Right lobe of liver (tissue), 6 donors: ENCODE measurements at places on chromosomes 3 and 15.

GRCh38 chr3:138366006-138366759 is 17.8 kb downstream of the MRAS start:
- no peak overlapping the region for H3K4me3 ChIP-seq
- H3K27me3 ChIP-seq, result no peaks in the 10 kb centered on the region
- no peaks in the 10 kb centered on the region for H3K36me3 ChIP-seq
- no peak overlapping the region for H3K27ac ChIP-seq

GRCh38 chr3:172814738-172815137 is 64.2 kb downstream of the ECT2 start:
- no peaks in the 10 kb centered on the region for H3K36me3 ChIP-seq
- H3K27ac ChIP-seq, result no peak overlapping the region
- no peak overlapping the region for H3K4me3 ChIP-seq
- H3K4me1 ChIP-seq, result no peaks in the 10 kb centered on the region
- no peaks in the 10 kb centered on the region for H3K27me3 ChIP-seq

GRCh38 chr3:124094496-124094895 is 102.6 kb upstream of the ROPN1 start:
- no peaks in the 10 kb centered on the region for H3K4me1 ChIP-seq
- H3K27me3 ChIP-seq, result no peaks in the 10 kb centered on the region
- H3K4me3 ChIP-seq, result no peak overlapping the region
- H3K36me3 ChIP-seq, result no peaks in the 10 kb centered on the region

DNA sequence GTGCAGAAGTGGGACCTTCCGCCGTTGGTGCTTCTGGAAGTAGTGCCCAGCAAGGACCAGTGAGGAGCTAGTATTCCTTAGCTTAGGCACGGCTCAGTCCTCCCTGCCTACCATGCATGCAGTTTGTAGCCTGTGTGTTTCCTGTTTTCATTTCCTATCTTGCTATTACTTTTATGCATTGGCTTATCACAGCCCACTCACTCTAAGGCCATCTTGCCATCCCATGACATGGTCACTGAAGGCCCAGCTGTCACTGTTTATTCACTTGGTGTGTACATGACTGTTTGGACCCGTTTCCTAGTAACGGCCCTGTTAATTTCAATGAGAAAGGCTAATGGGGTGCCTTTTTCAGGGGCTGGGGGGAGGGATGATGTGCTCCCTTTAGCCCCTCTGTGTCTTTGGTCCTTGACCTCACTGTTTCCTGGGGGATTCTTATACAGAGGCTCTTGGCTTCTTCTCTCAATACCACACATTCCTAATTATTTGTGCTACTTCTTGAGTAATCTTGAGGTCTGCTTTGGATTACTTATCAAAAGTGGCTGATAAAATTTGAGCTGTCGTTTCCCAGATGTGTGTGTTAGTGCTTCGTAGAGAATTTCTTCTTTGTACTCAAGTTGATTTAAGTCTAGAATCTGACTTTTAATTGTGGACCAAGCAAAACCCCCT is 24.5 kb upstream of the TRAK1 start:
- H3K27me3 ChIP-seq, result no peaks in the 10 kb centered on the region
- H3K27ac ChIP-seq, result peak overlapping the region; percentile 9
- no peak overlapping the region for H3K4me3 ChIP-seq
- H3K4me1 ChIP-seq, result peaks cover 13% of the 10 kb centered on the region

GRCh38 chr3:124664804-124665203 is 65.4 kb upstream of the UMPS start:
- H3K4me1 ChIP-seq, result peaks cover 46% of the 10 kb centered on the region
- H3K27me3 ChIP-seq, result no peaks in the 10 kb centered on the region
- DNase-seq, result peak; percentile 83
- no peak overlapping the region for H3K4me3 ChIP-seq
- H3K36me3 ChIP-seq, result no peaks in the 10 kb centered on the region

DNA sequence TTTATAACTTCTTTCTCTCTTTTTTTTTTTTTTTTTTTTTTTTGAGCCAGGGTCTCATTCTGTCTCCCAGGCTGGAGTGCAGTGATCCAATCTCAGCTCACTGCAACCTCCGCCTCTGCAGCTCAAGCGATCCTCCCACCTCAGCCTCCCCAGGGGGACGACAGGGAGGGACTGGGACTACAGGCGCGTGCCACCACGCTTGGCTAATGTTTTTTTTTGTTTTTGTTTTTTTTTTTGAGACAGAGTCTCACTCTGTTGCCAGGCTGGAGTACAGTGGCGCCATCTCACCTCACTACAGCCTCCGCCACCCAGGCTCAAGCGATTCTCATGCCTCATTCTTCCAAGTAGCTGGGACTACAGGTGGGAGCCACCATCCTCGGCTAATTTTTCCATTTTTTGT is 17.7 kb upstream of the PRKCI start:
- H3K4me1 ChIP-seq, result no peaks in the 10 kb centered on the region
- no peaks in the 10 kb centered on the region for H3K36me3 ChIP-seq
- no peak for DNase-seq

DNA sequence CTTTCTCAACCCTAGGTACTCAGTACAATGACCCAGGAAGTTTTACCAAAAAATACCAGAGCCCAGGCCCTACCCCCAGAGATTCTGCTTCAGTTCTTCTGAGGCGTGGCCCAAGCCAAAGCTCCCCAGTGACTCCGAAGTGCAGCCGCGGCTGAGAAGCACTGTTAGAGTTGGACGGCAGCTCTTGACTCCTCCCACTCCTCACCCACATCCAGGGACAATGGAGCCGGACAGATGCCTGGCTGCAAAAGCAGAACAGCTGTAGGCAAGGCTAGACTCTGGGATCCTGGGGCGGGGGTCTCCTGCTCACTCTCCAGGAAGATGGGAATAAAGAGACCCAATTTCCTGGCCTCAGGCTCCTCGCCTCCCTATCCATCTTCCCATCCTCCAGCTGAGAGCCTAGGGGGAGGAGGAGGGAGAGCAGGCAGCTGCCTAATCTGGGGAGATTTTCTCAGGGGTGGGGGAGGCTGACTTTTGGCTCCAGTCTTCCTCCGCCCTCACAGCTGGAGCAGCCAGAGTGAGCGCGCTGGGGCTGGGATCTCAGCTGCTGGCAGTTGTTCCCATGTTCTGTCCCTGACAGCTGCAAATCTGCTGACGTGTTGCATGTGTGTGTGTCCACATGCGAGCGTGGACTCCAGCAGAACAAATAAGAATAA is 223.8 kb downstream of the OPA1 start:
- no peaks in the 10 kb centered on the region for H3K27me3 ChIP-seq
- H3K27ac ChIP-seq, result no peak overlapping the region
- no peaks in the 10 kb centered on the region for H3K4me1 ChIP-seq
- DNase-seq, result peak; percentile 60
- H3K4me3 ChIP-seq, result no peak overlapping the region

DNA sequence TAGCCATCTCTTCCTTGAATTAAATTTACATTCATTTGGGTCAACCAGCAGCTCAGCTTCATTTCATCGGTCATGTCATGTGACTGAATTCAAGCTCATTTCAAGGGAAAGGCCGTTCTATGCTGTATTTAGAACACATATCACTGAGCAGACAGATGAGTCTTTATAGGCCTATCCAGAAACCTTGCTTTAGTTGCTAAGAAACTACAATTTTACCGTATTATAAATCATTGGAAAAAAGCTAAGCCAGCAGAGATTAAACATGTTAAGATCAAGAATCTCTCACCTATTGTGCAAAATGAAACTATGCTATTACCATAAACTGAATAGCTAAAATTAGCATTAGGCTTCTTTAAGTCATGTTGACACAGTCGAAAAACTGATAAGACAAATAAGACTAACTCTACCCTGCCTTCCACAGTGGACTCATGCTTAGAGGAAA is 2.2 kb downstream of the NPTN start:
- H3K4me1 ChIP-seq, result no peaks in the 10 kb centered on the region
- peak overlapping the region; percentile 28 for H3K27ac ChIP-seq
- no peak overlapping the region for H3K4me3 ChIP-seq
- no peaks in the 10 kb centered on the region for H3K36me3 ChIP-seq
- DNase-seq, result no peak

DNA sequence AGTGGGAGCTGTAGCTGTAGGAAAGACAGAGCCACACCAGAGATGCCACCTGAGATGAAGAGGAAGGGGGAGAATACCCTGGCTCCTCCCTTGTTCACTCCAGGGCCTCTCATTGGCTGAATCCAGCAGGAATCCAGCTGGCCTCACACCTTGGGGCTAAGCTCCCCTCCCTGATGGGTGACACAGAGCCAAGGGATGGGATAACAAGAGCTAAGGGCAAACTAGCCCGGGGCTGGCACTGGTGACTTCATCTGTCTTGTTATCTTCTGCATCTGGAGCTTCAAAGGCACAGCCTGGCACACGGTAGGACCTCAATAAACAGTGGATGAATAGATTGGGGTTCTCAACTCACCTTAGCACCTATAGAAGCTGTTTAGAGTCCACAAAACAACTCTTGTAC is 13.8 kb upstream of the GATA2 start:
- DNase-seq, result peak; percentile 28
- H3K36me3 ChIP-seq, result no peaks in the 10 kb centered on the region
- H3K4me1 ChIP-seq, result no peaks in the 10 kb centered on the region
- no peak overlapping the region for H3K4me3 ChIP-seq
- no peaks in the 10 kb centered on the region for H3K27me3 ChIP-seq
- no peak overlapping the region for H3K27ac ChIP-seq

GRCh38 chr3:177196008-177196455 is 1.2 kb downstream of the TBL1XR1 start:
- peaks cover 17% of the 10 kb centered on the region for H3K4me1 ChIP-seq
- H3K27ac ChIP-seq, result peak overlapping the region; percentile 93
- no peaks in the 10 kb centered on the region for H3K27me3 ChIP-seq
- H3K36me3 ChIP-seq, result no peaks in the 10 kb centered on the region
- no peak for DNase-seq
- H3K4me3 ChIP-seq, result peak overlapping the region; percentile 77

DNA sequence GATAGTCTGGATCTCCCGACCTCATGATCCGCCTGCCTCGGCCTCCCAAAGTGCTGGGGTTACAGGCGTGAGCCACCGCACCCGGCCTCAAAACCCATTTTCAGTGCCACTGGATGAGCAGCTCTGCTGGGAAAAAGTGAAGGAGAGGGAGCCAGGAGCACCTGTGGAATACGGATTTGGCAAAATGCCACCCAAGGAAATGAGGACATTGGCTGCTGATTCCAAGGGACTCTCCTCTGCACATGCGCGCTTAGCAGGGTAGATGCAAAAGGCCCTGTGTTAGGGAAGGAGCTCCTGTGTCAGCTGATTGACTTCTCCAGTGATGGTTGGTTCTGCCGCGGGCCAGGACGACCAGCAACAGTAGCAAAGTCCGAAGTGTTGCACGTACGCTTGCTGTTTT is 43.4 kb upstream of the IGF1R start:
- H3K27me3 ChIP-seq, result no peaks in the 10 kb centered on the region
- no peaks in the 10 kb centered on the region for H3K36me3 ChIP-seq
- no peak overlapping the region for H3K4me3 ChIP-seq

- H3K36me3 ChIP-seq, result no peaks in the 10 kb centered on the region
- DNase-seq, result no peak
- H3K4me3 ChIP-seq, result no peak overlapping the region
- no peak overlapping the region for H3K27ac ChIP-seq
- no peaks in the 10 kb centered on the region for H3K27me3 ChIP-seq
- H3K4me1 ChIP-seq, result no peaks in the 10 kb centered on the region
These were observed 265.4 kb upstream of the KCNMB2 start for GRCh38 chr3:178270838-178271237.

- H3K4me1 ChIP-seq, result no peaks in the 10 kb centered on the region
- no peaks in the 10 kb centered on the region for H3K36me3 ChIP-seq
- no peaks in the 10 kb centered on the region for H3K27me3 ChIP-seq
- no peak overlapping the region for H3K4me3 ChIP-seq
- no peak overlapping the region for H3K27ac ChIP-seq
These were observed 487.4 kb downstream of the NR2F2 start for GRCh38 chr15:96817900-96818299.

- H3K4me3 ChIP-seq, result no peak overlapping the region
- no peak overlapping the region for H3K27ac ChIP-seq
- no peaks in the 10 kb centered on the region for H3K4me1 ChIP-seq
These were observed 42.9 kb downstream of the SCN5A start for GRCh38 chr3:38606561-38606960.

DNA sequence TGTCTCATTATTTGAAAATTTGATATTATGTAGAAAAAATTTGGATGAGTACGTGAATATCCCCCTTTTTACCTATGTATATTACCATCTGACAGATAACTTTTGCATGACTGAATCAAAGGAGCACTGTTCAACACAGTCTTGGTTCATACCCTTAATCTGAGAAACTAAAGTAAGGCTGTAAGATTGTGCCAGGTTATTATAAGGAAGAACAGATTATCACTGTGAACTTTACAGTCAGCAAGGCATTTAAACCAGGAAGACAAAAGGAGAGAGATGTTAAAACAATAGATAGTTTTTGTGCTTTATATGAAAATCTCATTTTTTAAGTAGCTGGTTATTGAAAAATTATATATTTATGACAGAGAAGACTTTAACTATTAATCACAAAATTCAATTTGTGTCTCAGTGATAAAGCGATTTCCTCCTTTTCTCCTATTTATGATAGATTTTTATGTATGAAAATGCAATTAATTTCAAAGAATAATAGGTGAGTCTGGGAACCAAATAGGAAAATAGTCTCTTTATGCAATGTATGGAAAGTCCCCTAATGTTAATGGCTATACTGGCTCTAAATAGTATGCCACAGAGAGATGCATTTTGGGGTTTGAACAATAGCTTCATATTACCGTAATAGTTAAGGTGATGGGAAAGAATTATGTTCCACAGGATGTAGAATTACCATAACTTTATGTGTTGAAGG is 33.4 kb downstream of the PLCL2 start:
- peak overlapping the region; percentile 63 for H3K27ac ChIP-seq
- no peaks in the 10 kb centered on the region for H3K27me3 ChIP-seq
- no peak for DNase-seq
- H3K4me3 ChIP-seq, result no peak overlapping the region
- H3K4me1 ChIP-seq, result no peaks in the 10 kb centered on the region

- no peak for DNase-seq
- H3K27me3 ChIP-seq, result no peaks in the 10 kb centered on the region
- no peak overlapping the region for H3K4me3 ChIP-seq
- H3K36me3 ChIP-seq, result no peaks in the 10 kb centered on the region
- H3K4me1 ChIP-seq, result no peaks in the 10 kb centered on the region
These were observed 103.4 kb upstream of the KLHL25 start for GRCh38 chr15:85897895-85898717.

DNA sequence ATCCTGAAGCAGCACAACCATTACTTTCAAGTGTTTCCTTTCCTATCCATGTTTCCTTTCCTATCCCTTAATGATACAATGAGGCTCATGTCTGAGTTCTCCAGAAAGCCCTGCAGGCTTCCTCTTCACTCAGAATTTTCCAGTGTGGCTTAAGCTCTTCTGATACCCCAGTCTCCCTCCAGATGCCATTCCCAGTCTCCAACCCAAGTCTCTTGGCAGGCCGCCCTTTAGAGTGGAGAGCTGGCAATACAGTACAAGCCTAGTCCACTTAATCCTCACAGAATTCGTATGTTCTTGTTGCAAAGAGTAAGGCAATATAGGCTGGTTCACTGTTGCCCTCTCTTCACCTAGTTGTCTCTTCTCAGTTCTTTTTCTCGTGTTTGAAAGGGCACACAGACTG is 503.9 kb upstream of the MDFIC2 start:
- DNase-seq, result no peak
- no peaks in the 10 kb centered on the region for H3K27me3 ChIP-seq
- H3K4me1 ChIP-seq, result no peaks in the 10 kb centered on the region
- no peaks in the 10 kb centered on the region for H3K36me3 ChIP-seq
